ENCODE measurements at places on chromosomes 5 and 9. TPM values are rescaled to one million over a fixed set of nuclear protein-coding genes. Genes with fewer than 3 reads are reported as not detected.

Gene SLC36A3
- total RNA-seq = not detected

- DNase-seq = no peak
Observed at GRCh38 chr5:6849316-6850105, 136.3 kb downstream of the TENT4A start.

Gene SLC36A2
- total RNA-seq = not detected

DNA sequence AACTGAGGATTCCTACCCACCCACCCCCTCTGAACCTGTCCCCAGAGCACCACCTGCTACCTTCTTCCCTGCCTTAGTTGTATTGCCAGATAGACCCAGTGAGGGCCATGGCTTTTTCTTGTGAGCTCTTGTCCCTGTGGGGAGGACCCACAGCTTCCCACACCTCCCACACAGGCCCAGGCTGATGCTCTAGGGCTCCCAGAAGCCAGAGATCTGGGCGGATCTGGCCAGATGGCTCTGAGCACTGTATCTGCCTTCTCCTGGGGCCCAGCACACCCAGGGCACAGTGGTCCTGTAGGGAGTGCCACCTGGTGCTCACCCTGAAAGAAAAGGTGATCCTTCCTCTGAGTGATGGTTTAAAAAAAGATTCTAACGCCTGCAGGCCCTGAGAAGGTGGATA is 131.7 kb downstream of the DAB2IP start:
- no peak for DNase-seq

Gene STC2
- 41.0 TPM for total RNA-seq

GRCh38 chr9:97438257-97438656 is 26.4 kb downstream of the TDRD7 start:
- DNase-seq = no peak

DNA sequence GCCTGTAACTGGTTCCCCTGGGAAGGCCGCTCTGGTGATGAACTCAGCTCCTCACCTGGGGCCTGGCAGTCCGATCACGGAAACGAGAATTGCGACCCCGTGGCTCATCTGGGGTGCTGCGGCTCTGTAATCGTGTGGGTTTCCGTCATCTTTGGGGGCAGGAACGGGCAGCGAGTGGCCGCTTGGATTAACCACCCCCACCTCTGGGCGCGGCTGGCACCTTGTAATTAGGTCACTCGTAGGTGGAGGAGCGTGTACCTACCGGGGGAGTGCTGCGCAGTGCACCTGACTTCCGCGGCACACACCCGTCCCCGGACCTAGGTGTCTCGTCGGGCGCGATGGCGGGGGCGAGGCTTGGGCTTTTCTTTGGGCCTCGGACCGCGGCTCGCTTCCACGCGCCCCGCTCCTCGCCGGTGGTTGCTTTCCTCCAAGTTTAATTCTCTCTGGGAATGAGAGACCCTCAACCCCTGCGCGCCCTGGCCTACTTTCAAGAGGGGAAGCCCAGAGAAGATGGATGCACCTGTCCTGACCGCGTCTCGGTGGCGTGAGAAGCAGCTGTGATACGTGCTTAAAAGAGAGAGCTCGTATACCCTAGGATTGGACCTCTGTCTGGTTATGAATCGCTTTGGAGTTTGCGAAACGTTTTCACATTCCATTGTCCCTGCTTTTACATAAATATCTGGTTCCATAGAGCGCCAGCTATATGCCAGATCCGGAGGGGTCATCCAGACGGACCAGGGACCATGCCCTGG is 744 bp upstream of the PPP2CA start:
- DNase-seq = no peak

DNA sequence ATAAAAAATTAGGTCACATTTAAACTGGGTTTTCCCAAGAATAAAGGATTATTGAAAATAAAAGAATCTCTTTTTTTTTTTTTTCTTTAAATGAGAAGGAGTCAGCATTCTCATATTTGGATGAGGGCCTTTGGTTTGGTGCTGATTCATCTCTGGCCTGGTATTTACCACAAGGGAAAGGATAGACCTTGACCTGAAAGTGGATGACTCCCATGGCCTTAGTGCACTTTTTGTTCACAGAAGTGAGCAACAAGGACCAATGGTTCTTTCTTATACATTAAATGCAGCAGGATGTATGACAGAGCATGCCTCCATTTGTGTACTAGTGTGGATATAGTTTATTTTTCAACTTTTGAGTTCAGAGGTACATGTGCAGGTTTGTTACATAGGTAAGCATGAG is 6.9 kb downstream of the YTHDC2 start:
- peak; percentile 61 for DNase-seq

Gene MED7
- total RNA-seq = 20.8 TPM

- no peak for DNase-seq
Observed at GRCh38 chr5:53782620-53783019, 222.2 kb downstream of the NDUFS4 start.

GRCh38 chr5:180736536-180736935 is 3.3 kb downstream of the OR2Y1 start:
- DNase-seq = no peak

DNA sequence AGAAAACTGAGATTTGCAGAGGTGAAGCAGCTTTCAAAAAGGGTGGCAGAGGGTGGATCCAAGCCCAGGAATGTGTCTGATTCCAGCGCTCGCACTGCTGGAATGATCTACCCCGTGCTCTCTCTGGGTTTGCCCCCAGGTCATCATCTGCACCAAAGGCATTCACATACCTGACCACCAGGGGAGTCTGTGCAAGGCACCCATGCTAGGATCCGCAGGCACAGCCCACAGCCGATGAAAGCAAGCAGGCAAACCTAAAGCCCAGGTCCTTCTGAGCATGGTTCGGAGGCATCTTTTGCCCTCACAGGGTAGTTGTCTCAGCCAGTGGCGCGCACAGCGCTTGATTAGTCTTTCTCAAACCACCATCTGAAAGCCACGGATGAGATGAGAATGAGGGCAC is 56.6 kb downstream of the TEK start:
- DNase-seq = no peak

Gene PIGO
- 16.5 TPM for total RNA-seq

GRCh38 chr5:68430279-68430678 is 214.7 kb downstream of the PIK3R1 start:
- DNase-seq = no peak

Gene CDKN2B
- 27.5 TPM for total RNA-seq

- DNase-seq = no peak
Observed at GRCh38 chr9:121676926-121677325, 25.5 kb downstream of the DAB2IP start.

DNA sequence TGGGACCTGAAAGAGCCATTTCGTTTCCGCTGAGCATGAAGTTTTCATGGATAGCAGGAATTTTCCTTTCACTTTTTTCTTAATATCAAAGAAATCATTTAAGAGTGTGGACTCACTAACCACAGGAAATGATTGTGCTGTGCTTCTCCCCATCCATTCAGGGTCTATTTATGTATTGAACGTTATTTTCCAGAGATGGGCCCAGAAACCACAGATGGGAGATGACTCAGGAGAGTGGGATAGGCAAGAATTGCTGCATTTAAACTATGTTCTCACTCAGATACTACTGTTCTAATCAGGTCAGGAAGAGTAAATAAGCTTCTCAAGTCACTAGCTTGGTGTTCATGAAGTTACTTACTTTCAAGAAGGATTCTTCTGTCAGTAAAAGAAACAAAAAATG is 763.8 kb downstream of the DTWD2 start:
- DNase-seq = peak; percentile 7

Gene SOX30
- 0.17 TPM for total RNA-seq

Gene FOXD4L4
- total RNA-seq = 0.20 TPM

- no peak for DNase-seq
Observed at GRCh38 chr9:126217797-126218196, 108.8 kb upstream of the MVB12B start.

DNA sequence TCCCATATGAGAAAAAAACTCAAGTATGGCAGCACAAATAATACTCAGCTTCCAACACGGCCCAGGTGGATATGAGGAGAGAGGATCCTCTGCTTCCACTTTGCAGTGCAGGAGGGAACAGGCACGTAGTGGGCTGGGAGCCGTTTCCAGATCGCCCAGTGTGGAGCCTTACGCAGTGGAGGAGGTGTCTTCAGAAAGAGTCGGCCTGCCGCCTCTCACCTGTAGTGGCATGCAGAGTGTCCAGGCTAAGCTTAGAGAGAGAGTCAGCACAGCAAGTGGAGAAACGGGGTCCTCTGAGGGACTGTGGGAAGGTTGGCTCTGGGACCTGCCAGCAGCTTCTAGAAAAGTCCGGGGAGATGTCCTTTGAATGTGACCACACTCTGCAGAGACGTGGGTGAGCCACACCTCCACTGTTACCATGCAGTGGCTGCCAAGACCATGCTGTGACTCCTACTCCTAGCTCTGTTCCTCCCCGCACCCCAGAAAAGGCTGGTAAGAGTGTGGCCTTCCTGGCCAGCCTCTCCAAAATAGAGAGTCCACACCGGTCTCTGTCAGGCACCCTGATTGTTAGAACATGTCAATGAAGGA is 3.5 kb upstream of the SEMA4D start:
- DNase-seq = no peak

GRCh38 chr9:125994066-125994943 is 247.1 kb downstream of the PBX3 start:
- no peak for DNase-seq

Gene KCNMB1
- not detected for total RNA-seq

DNA sequence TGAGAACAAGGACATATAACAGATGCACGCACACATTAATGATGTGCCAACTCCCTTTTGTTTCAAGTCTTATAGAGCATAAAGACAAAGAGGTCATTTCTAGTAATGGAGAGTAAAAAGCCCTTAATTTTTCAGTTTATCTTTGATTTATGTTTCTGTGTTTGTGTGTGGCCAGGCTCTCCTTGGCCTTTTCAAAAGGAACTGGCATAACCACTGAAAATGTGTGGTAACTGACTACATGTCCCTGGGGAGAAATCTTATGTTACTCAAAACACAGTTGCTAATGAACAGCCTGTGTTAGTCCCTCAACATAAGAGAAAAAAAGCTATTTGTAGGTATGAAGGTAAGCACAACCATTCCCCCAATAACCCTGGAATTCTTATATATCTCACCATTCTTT is 47.6 kb upstream of the SHOC1 start:
- no peak for DNase-seq

GRCh38 chr9:70420441-70421271 is 6.2 kb upstream of the KLF9 start:
- peak; percentile 90 for DNase-seq

Gene WDR38
- not detected for total RNA-seq

DNA sequence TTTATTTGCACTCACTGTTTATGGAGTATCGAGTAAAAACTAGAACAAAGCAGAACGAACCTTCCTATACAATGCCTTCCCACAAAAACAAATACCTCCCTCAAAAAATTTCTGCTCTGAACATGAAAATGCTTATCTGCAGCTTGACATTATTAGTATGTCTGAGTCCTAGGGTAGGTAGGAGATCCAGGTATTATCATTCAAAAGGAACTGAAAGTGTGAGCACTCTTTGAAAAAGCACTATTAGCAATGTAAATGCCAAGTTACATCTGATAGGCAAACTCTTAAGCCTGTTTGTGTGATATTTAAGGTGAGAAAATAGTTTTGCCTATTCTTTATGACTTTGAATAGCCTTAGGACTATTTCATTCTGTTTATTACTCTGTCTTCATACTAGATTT is 47.6 kb downstream of the ZSWIM6 start:
- no peak for DNase-seq

Gene CMYA5
- 2.8 TPM for total RNA-seq

DNA sequence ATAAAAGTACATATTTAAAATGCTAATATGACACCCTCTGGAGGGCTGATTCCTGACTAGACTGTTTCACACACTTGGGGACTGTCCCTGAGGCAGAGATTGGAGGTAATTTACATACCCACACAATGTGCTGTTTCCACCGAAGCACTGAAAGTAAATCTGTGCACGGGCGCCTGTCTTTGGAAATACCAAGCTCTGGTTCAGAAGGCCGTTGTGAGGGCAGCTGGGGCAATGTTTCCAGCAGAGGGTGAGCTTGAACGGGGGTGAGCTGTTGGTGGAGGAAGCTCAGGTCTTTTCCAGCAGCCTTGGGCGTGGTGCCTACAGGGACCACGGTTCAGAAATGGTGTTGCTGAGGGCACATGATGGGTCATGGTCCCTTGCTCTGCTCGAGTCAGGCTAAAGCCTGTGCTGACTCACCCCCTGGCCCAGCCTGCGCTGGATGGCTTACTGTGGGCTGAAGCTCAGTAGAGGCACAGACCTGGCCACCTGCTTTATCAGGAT is 25.8 kb upstream of the HMCN2 start:
- peak; percentile 86 for DNase-seq

DNA sequence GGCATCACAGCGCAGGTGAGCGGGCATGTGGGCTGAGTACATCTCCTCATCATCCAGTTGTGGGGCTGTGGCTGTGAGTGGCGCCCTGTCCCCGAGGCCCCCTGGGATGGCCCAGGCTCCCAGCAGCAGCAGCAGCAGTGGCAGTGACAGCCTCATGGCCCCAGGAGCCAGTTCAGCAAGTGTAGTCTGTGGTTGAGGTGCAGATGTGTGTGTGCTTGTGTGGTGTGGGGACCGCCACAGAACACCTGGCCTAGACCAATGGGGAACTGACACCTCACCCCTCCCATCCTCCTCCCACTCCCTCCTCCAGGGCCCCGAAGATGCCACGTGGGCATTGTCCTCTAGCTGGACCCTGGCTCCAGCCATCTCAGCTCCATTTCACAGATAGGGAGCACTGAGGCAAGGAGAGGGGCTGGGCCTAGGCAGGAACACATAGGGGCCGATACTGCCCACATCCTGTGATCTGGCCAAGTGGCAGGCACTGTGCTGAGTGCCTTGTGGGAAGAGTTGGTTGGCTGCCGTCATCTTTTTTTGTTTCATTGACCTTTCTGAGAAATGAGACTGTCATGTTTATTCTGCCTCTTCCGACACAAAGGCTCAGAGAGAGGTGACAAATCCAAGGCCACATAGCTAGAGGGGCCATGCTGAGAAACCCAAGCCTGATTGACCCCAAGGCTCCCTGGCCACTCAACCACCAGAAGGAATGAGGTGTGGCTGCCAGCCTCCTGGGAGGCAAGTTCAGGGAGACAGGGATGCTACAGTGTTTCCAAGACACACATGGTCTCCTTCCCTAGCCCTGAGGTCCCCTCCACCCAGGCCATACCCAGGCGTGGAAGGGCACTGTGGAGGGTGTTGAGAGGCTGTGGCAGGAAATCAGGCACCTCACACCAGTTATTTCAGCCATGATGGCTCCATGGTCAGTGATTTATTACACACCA is at the start of gene MZB1:
Gene MZB1, minus strand, starts transcription at position 213 of the 938 bp plus-strand sequence. Its CDS starts 57 bp downstream, at position 156.
- no peak for DNase-seq

DNA sequence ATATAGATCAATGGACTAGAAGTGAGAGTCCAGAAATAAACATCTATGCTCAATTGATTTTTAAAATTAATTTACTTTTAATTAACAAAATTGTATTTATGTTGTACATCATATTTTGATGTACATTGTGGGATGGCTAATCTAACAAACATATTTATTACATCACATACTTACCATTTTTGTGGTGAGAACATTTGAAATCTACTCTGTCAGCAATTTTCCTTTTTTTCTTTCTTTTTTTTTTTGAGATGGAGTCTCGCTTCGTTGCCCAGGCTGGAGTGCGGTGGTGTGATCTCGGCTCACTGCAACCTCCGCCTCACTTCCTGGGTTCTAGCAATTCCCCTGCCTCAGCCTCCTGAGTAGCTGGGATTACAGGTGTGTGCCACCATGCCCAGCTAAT is 32.4 kb upstream of the SHB start:
- no peak for DNase-seq

Gene DRD1
- not detected for total RNA-seq

All from renal cortical epithelial cell (primary cell).